ENCODE measurements at places on chromosomes 7 and 10.

GRCh38 chr10:34731885-34732701, 83.0 kb downstream of the PARD3 start:
- DNase-seq: no peak

GRCh38 chr7:28641752-28642545, 229.6 kb downstream of the CREB5 start:
- no peak for DNase-seq

GRCh38 chr7:77428777-77429231, 12.7 kb upstream of the GSAP start:
- no peak for DNase-seq

- no peak for DNase-seq
Observed at GRCh38 chr7:103127006-103127405, 21.9 kb downstream of the NAPEPLD start.

- peak; percentile 51 for DNase-seq
Observed at GRCh38 chr10:89217057-89217990, 10.2 kb upstream of the CH25H start.

DNA sequence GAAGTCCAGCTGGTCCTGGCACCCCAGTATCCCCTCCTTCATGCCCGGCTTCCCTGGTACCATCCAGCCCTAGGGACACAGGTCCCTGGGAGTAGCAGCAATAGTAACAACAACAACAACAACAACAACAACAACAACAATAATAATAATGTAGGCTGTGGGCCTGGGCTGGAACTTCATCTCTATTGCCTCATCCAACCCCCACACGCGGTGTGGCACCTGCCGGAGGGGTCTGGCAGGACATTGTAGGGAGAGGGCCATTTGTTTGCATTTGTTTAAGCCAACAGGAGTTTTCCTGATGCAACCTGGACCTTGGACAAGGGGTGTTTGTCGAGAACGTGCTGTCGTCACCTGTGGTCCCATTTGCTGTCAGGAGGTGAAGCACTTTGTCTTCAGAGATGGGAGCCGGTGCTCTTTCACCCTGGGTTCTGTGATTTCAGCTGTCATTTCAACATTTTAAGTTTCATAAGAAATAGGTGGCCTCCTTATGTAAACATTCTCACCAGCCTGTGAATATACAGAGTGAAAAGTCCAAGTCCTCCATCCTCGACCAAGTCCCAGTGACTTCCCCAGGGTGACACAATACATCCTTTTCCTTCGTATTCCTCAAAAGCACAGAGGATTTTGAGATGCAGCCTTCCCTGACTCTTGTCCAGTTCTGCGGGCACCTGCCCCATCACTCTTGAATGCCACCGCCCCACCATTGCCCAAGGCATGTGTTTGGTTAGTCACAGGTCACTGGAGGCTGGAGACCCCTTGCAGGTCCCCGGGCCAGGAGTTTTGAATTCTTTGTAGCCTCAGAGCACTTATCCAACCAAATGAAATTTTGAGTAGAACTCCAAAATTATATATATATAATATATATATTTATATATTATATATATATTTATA, 9.2 kb downstream of the LHPP start:
- no peak for DNase-seq

DNA sequence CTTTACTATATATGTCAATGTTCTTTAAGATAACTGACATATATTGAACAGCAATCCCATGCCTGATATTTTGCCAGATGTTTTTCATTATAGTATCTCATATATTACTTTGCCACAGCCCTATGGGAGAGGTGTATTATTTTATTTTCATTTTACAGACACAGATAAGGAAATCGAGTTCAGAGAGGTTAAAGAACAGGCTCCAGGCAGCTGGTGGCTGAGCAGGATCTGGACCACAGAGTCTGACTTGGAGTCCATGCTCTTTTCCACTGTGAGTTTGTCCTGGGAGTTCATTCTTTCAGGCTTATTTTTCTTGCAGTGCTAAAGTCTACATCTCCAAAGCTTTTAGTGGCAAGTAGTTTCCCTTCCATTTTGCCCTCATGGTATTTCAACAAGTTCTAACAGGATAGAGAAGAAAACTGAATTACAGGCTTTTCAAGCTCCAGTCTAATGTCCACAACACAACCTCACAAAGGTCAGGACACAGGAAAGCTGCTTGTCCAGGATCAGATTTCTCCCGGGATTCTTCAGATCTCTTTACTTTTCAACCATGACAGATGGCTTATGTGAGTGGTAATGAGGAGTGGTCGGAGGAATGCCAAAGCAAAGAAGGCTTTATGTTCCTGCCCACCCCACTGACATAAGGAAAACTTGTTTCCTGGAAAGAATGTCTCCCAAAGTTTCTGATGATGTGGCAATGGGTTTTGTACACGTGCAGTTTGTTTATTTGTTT, 13.1 kb upstream of the SLC35B4 start:
- DNase-seq: no peak

- DNase-seq: no peak
Observed at GRCh38 chr10:100033766-100034418, 24.1 kb upstream of the DNMBP start.

DNA sequence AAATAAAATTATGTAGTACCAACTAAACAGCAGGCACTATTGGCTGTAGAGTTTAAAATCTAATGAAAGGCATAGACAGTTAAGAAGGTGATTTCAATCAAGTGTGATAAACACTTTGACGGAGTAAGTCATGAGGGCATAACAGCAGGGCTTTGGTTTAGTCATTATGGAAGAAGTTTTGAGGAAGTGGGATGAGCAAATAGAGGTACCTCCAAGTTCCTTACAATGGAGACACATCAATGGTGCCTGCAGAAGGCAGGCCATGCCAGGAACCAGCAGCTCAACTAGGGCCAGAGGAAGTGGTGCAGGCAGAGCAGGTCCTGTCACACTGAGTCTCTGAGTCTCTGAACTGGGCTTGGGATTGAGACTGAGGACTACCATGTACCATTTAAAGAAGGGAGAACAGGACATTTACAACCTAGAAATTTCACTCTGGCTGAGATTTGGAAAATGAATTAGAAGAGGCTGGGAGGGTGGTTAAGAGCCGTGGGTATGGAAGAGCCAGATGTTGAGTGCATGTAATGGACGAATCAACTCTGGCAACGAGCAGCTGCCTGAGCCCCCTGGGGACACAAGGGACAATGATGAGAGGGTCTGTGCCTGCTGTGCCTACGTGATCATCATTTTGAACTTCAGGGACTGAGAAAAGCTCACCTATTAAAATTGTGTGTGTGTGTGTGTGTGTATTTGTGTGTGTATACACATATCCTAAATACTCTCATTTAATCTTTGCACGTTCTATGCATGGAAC, 208.7 kb upstream of the POM121L12 start:
- DNase-seq: no peak

DNA sequence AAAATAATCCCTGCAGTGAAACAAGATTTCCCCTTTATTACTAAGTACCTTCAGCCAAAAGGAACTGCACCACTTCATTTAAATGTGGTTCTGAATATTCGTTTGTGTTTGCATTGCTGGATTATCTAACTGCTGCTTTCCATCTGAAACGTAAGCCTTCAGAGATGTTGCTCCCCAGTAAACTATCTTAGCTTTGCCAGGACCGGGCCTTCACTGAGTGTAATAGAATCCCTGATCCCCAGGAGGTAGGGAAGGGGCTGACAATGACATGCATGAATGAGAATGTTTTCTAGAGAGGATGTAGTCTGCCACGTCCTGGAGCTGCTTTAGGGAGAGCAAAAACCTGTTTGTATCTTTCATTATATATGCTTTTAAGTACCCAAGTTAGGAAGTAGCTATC, 19.5 kb upstream of the INSYN2A start:
- DNase-seq: no peak

DNA sequence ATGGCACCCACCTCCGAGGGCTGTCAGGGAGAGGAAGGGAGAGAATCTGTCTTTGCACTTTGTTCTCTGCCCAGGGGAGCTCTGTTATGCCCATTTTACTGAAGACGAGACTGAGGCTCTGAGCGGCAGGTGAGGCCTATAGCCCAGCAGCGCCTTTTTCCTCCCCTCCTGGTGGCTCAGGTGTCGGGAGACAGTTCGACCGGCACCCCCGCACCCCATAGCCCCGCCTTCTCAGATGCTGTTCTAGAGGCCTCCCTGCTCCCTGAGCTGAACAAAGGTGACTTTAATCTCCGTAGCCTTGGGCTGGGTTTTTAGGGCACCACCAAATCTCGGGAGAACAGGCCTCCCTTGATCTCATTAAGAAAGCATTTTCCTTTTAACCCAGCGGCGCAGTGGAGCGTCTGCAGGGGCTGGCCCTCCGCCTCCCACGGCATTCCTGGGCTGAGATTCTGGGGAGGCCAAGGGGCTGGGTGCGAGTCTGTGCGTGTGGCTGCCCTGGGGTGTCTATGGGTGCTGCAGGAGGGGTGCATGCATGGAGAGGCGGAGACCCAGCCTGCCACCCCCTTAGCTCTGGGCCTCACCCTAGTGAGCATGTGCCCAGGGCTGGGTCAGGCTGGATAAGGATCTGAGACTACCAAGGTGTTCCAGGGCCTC, 3.3 kb downstream of the LFNG start:
- no peak for DNase-seq

DNA sequence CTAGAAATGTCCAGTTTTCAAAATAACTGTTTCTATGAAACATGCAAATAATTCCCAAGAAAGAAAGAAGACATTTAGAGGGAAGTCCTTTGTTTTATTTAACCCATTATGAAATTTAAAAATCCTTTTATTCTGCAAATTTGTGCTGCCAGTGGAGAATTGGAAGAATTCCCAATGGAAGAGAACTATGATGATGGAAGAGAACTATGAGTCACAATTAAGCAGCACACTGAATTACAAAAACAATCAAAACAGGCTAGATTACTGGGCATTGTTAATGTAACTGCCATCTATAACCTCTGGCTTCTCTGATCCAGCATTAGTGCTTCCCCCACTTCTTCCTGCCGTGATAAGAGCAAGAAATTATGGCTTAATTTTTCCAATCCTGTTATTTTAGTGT, 126.2 kb upstream of the FEZF1 start:
- no peak for DNase-seq

GRCh38 chr10:121559326-121560026, 38.8 kb downstream of the FGFR2 start:
- no peak for DNase-seq

DNA sequence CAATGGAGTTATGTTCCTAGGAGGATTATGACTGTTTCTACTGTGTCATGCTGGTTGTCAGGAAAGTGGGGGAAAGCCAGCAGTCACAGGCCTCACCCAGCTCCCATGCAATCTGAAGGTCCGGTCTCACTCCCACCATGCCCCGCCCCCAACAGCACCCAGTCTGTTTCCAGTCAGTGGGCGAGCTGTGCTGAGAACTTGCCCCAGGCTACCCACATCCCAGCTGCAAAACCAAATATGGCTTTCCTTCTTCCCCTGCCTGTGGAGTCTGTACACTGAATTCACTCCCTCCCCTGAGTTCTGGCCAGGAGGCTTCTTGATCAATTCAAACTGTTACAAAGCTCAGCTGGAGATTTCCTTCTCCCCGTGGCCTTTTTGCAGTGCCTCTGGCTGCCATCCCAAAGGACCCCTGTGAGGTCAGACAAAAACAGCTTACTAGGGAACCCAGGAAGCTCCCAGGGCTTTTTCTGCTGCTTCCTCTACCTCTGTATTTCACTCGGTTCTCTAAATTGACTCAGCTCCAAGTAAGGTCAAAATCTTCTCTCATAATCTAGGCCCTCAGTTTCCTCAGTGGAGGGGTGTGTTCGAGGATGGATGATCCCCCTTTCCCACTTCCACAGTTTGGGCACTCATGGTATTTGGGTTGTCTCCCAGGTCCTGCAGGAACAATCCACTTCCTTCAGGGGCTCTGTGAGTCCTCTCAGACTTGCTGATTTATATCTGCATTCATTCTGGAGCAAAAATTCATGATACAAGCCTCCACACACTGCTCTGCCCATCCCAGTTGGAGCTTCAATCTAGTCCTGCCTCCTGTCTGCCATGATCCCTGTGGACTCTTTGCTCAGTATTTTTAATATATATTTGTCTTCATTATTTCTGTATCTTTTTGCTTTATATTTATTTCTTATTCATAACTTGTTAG, 205.5 kb downstream of the SEMA3D start:
- no peak for DNase-seq

GRCh38 chr10:125149036-125149679, 11.2 kb downstream of the CTBP2 start:
- no peak for DNase-seq

DNA sequence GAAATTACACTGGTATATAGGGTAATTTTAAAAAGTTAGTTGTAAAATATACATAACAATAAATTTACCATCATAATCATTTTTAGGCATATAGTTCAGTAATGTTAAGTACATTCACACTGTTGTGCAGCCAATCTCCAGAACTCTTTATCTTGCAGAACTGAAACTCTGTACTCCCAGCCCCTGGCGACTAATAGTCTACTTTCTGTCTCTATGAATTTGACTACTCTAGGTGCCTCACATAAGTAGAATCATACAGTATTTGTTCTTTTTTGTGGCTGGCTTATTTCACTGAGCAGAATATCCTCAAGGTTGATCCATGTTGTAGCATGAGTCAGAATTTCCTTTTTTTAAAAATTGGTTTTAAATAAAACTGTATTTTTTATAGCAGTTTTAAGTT, 41.4 kb downstream of the NRF1 start:
- DNase-seq: no peak

- no peak for DNase-seq
Observed at GRCh38 chr10:74842301-74842954, 16.0 kb downstream of the KAT6B start.

- DNase-seq: no peak
Observed at GRCh38 chr7:72538856-72539255, 126.7 kb upstream of the CALN1 start.
